ENCODE measurements at places on chromosomes 12 and 14.

DNA sequence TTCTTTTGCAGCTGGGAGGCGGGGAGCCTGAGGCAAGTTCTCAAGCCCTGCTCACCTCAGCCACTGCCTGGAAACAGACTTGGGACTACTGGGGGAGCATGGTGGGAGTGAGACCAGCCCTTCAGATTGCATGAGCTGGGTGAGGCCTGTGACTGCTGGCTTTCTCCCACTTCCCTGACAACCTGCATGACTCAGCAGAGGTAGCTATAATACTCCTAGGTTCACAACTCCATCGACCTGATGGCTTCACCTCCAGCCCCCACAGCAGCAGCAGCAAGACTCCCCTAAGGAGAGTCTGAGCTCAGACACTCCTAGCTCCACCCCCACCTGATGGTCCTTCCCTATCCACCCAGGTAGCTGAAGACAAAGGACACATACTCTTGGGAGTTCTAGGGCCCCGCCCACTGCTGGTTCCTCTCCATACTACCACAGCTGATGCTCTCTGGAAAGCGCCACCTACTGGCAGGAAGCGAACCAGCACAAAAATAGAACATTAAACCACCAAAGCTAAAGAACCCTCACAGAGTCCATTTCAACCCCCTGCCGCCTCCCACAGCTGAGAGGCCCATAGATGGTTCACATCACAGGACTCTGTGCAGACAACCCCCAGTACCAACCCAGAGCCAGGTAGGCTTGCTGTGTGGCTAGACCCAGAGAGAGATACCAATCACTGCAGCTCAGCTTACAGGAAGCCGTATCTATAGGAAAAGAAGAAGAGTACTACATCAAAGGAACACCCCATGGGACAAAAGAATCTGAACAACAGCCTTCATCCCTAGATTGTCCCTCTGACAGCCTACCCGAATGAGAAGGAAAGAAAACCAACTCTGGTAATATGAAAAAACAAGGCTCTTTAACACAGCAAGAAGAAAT lies 68.7 kb downstream of the RPAP3 start:
- no peak for DNase-seq

DNA sequence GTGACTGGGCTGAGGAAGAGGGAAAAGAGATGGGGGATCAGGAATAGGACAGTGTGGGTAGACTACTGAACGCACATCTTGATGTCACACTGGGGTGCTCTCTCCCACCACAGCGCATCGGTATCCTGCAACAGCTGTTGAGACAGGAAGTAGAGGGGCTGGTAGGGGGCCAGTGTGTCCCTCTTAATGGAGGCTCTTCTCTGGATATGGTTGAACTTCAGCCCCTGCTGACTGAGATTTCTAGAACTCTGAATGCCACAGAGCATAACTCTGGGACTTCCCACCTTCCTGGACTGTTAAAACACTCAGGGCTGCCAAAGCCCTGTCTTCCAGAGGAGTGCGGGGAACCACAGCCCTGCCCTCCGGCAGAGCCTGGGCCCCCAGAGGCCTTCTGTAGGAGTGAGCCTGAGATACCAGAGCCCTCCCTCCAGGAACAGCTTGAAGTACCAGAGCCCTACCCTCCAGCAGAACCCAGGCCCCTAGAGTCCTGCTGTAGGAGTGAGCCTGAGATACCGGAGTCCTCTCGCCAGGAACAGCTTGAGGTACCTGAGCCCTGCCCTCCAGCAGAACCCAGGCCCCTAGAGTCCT lies 6.9 kb downstream of the C1QL4 start:
- DNase-seq, result no peak

DNA sequence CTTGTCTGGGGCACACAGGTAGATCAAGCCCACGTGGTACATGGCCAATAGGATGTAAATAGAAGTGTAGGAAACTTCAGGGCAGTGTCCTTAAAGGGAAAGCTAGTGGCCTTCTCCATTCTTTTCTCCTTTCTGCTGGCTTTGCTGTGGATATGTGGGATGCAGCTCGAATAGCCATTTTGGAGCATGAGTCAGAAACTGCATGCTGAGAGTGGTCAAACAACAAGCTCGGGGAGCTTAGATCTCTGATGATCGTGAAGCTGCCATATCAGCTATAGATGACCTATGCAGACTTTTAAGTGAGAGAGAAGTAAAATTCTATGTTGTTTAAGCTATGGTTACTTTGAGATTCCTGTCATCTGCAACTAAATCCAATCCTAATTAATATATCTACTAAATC lies 241.3 kb upstream of the DAAM1 start:
- DNase-seq, result no peak

- no peak for DNase-seq
Observed at GRCh38 chr12:15364221-15365160, 42.2 kb downstream of the PTPRO start.

GRCh38 chr14:87141801-87142200 lies 851.2 kb downstream of the GALC start:
- no peak for DNase-seq

- no peak for DNase-seq
Observed at GRCh38 chr14:51922624-51923023, 62.2 kb downstream of the GNG2 start.

DNA sequence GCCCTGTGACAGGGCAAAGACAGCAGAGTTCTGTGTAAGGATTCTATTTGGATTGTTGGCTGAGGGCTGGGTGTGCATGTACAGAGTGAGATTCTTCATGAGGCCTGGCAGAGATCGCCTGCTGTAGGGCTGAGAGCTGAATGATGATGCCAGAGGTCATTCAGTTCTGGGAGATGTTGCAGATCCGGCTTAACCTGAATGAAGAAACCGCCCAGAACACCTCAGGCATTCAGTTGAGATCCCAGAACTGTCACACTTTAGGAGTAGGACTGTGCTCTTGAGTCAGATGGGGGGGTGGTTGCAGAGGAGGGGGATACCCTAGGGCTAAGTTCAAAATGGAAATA lies 5.8 kb upstream of the EVL start:
- DNase-seq, result no peak

- DNase-seq, result no peak
Observed at GRCh38 chr14:44634692-44635091, 127.6 kb upstream of the FSCB start.

DNA sequence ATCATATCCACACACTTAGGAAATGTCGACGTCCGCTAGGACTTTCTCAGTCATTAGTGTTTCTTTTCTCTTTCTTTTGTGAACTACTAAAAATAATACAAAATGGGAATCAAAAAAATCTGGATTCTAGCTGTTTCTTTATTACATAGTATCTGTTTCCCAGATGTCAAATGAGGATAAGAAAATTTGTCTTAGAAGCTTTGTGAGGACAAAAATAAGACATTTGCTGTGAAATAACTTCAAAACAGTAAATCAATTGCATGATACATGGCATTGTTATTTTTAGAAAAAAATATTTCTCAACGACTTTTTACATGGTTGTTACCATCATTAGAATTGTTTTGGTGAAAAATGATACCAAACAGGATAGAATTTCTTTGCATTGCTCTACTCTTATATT lies 71.4 kb upstream of the IFNG-AS1 start:
- no peak for DNase-seq

DNA sequence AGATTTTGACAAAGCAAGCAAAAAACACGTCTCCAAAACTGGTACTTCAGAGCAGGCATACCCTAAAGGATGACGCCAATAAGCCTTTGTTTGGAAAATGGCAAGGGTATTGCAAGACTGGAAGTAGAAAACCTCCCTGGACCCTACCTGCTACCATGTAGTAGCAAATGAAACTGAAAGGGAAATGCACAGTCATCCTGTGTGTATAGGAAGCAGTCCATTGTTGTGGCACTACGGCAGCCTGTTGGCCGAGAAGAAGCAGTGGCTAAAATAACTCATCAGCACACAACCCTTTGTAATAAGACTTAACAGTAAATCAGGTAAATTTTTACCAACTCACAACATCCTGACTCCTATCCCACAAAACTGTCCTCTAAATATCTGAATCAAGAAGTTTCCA lies 386.4 kb downstream of the RGS6 start:
- no peak for DNase-seq

DNA sequence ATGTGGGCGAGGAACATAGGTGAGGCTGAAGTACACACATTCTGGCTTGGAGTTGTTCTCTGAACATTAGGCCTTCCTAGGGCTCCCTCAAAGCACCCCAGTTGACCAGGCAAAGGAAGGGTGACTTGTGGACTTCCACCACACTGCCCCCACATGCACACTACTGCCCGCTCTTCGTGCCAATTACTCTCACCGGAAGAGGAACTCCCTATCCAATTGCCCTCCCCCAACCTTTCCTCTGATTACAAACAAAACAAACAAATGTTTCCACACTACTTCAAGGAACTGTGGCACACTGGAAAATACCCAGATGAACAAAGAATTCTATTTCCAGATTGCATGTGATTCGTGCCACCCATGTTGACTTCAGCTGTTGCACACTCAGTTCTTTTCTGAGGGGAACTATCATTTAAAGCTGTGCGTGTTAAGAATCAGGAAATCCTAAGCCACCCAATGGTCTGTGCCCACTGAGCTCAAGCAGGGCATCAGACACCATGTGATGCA lies 139.3 kb downstream of the SSPN start:
- DNase-seq, result no peak

GRCh38 chr14:66377574-66377973 lies 108.6 kb upstream of the CCDC196 start:
- no peak for DNase-seq

DNA sequence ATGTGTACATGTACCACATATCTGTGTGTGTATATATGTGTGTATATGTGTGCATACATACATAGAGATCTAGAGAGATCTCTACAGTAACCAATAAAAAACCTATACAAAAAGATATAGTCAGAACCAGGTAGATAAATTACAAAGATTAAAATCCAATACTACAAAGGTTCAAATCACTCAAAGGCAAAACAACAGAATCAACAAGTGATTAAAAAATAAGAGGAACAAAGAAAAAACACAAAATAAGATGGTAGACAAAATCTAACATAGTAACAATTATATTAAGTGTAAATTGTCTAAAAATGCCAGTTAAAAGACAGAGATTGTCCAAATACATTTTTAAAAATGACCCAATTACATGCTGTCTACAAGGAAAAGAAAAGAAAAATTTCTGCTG lies 83.6 kb downstream of the R3HDM2 start:
- DNase-seq, result no peak

DNA sequence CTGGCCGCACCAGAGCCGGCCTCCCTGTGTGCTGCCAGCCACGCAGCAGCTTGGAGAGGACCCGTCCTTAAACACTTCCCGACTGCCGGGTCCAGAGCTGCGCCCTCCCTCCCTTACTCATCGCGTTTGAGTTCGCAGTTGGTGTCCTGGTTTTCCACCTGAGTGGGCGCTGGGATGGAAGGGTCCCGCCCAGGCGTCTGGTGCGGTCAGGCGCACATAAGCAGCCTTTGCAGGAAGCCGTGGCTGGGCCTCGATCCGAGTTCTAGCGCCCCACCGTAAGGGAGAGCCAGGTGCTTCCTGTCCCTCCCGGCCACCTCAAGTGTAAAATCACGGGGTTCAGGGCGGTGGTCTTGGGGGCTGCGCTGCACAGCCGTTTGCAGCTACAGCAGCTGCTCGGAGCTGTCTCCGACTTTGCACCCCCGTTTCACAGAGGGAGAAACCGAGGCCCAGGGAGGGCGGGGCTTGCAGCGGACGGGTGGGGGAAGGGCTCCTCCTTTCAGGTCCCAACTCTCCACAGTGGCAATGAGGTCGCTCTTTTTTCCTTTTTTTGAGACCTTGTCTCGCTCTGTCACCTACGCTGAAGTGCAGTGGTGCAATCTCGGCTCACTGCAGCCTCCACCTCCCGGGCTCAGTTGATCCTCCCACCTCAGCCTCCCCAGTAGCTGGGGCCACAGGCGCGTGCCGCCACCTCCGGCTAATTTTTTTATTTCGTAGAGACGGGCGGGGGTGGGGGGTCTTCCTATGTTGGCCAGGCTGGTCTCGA lies 51.3 kb downstream of the LRCOL1 start:
- no peak for DNase-seq

DNA sequence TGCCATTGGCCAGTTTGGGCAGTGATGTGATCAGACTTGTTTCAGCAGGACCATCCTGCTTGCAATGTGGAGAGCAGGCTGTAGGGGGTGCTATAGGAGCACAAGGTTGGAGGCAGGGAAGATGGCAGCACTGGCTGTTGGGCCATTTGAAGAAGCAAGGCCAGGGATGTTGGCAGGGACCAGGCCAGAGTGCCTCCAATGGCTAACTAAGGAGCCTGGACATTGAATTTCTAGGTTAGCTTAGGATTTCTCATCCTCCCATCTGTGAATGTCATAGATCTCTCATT lies 23.5 kb downstream of the FGF23 start:
- DNase-seq, result no peak

- DNase-seq, result no peak
Observed at GRCh38 chr12:56897844-56898361, 36.3 kb downstream of the SDR9C7 start.

DNA sequence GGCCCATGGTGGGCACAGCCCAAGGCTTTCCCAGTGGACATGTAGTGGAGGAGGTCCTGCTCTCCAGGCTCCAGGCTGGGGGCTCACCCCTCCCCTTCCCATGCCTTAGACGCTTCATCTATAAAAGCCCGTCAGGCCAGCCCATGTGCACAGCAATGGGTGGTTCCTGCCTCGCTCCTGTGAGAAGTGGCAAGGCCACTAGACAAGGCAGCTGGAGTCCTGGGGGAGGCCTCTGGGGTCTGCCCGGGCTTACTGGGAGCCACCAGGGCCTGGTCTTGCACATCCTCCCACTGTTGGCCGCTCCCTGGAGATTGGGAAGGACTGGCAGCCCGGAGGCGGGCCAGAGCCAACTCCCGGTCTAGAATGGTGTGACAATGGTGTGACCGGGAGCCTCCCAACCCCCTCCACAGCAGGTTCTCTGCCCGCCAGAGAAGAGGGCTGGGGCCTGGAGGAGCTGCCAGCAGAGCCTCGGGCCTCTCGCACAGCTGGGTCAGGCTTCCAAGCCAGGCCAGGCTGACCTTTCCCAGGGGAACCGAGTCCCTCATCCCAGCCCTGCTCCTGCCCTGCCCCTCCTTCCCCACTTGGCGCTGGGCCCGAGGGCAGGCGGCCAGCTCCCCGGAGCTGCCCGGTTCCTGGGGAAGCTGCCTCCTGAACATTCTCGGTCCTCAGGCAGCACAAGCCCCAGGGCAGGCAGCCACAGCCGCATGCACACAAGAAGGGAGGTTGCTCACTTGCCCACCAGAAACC lies 97.9 kb downstream of the RFLNA start:
- DNase-seq, result no peak

DNA sequence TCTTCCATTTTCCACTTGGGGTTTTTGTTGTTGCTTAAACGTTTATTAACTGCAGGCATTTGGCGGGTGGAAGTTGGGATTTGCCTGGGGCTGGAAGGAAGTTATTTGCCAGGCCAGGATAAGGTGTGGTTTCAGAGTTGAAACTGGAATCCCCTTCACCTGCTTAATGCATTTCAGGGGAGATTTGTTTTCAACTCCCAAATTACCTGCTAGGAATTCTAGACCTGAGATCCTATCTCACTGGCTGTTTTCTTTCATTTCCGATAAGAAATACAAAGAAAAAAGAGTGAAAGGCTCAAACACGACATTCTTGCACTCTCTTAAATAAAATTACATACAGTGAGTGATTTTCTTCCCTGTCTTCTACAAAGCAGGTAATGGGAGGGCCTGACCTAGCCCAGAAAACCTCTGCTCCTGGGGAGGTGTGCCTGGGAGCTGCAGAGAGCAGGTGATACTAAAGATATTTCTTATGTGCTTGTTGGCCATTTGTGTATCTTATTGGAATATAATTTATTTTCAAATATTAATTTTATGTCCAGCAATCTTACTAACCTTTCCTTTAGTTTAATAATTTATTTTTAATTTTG lies 278.2 kb downstream of the ZFP36L1 start:
- DNase-seq, result no peak
